ENCODE measurements at places on chromosomes 1 and 21.
A peak's percentile ranks its signal among the peaks of the same experiment; 100 is the strongest.

DNA sequence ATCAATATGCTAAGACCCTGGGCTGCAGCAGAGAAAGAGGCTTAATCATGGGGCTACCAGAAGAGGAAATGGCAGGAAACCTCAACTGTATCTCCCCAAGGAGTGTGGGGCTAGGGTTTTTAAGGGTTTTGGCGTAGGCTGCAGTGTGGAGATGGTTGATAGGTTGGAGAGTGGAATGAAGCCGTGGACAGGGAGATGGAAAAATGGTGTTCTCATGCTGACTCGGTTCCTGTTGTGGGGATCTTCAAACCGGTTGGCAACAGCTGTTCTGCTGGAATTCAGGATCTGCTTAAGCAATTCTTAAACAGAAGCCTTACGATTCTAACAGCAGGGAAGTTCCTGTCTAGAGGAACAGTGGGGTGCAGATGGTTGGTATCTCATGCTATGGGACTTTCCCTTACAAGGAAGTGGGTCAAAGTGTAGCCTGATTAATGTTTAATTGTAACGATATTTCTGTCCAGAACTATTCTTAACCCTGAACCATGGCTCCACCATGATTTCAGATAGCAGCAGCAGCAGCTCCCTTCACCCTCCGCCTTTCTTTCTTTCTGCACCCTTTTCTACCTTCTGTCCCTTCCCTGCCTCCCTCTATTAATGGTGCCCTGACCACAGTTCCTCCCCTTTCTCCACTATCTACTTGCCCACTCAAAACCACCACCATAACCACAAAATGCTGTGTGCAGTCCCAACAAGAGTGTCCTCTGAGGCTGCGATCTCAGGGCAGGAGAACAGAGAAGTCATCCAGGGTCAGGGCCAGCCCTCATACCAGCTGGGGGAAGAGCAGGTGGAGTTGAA lies 30.8 kb downstream of the RSPH1 start:
- peak; percentile 8 for DNase-seq

GRCh38 chr1:160257411-160258015 lies 4.8 kb downstream of the DCAF8 start:
- DNase-seq, result no peak

DNA sequence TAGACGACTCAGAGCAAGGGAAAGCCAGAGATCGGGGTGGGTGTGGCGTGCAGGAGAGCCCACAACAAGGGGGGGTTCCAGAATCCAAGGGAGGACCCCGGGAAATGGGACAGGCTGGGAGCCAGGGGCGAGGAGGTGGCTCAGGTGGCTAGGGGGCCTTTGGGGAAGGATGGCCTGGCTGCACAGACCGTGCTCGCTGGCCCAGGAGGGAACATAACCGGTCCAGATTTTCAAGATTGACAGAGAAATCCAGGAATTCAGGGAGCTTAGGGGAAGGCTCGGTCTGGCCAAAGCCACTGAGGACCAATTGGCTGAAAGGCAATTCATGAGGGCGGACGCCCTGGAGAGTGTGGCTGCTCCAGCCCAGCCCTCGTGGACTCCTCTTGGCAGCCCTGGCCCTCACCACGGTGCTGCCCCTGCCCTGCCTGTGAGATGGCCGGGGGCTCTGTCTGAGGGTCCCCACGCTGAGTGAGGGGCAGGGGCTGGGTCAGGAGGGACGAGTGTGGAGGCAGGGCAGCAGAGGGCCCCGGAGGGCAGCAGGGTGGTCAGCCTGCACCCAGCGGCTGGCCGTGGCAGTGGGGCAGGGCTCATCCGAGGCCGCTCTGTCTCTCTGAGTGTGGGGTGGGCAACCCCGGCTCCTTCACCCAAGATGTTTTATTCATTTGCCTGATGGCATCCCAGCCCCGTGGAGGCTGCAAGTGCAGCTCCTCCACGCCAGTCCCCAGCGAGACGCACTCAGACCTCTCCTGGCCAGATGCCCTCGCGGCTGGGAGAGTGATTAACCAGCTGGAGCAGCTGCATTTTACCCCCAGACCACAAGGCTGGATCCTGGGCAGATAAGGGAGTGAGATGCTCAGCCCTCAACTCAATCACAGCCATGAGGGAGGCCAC lies 5.6 kb upstream of the LRRC3 start:
- DNase-seq, result peak; percentile 46

- DNase-seq, result no peak
Measured at GRCh38 chr1:145785547-145785946, 38.3 kb downstream of the RNF115 start.

- DNase-seq, result no peak
Measured at GRCh38 chr1:191343816-191344215, 814.4 kb upstream of the RGS18 start.

DNA sequence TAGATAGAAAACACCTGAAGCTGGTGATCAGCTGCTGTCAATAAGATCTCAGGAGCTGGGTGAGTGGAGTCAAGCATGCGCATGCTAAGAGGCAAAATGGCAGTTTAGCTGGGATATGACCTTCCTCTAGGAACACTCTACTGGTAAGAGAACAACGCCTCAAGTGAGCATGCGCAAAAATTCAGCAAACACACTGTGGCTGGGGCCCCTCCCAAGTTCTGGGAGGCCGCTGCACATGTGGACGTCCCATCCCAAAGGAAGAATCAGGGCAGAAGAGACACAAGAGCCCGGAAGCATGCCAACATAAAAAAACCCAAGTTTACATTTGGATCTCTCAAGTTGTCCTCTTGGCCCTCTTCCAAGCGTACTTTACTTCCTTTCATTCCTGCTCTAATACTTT lies 126.3 kb upstream of the F3 start:
- DNase-seq, result no peak

- no peak for DNase-seq
Measured at GRCh38 chr1:246121533-246121932, 385.5 kb downstream of the SMYD3 start.

- no peak for DNase-seq
Measured at GRCh38 chr1:55313903-55314302, 98.7 kb upstream of the USP24 start.

- no peak for DNase-seq
Measured at GRCh38 chr1:159008744-159009188, 941 bp upstream of the IFI16 start.

GRCh38 chr1:117632269-117633067 lies 26.6 kb downstream of the TENT5C start:
- DNase-seq, result no peak

DNA sequence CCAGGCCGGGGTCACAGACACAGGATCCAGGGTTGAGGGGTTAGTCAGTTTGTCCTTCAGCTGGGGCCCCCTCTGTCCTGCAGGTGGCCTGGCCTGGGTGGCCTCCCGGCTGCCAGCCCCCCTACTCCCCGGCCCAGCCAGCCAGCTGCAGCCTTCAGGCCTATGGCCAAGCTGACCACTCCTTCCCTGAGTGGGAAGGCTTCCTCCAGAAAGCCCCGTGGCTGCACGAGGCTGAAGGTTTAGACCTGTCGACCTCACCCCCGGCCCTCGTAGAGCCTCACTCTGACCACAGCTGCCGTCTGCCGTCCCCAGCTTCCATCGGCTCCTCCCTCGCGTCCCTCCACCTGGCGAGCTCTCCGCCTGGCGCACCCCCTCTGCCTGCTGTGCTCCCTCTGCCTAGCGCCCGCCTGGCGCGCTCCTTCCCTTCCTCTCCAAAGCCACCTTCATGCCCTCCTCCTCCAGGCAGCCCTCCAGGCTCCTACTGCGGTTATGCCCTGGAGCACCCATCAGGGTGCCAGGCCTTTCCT lies 9.6 kb downstream of the TTLL10 start:
- DNase-seq, result no peak

DNA sequence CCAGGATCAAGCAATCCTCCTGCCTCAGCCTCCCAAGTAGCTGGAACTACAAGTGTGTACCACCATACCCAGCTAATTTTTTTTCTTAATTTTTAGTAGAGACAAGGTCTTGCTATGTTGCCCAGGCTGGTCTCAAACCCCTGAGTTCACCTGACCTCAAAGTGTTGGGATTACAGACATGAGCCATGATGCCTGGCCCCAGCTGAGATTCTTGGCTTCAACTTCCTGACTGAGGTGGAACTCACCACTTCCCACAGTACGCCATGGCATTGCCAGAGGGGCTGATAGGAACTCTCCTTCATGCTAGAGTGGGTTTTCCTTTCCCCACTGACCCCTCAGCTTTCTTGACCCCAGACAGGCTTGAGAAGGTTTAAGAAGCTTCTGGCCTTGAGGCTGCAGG lies 251.0 kb upstream of the CSF3R start:
- no peak for DNase-seq

DNA sequence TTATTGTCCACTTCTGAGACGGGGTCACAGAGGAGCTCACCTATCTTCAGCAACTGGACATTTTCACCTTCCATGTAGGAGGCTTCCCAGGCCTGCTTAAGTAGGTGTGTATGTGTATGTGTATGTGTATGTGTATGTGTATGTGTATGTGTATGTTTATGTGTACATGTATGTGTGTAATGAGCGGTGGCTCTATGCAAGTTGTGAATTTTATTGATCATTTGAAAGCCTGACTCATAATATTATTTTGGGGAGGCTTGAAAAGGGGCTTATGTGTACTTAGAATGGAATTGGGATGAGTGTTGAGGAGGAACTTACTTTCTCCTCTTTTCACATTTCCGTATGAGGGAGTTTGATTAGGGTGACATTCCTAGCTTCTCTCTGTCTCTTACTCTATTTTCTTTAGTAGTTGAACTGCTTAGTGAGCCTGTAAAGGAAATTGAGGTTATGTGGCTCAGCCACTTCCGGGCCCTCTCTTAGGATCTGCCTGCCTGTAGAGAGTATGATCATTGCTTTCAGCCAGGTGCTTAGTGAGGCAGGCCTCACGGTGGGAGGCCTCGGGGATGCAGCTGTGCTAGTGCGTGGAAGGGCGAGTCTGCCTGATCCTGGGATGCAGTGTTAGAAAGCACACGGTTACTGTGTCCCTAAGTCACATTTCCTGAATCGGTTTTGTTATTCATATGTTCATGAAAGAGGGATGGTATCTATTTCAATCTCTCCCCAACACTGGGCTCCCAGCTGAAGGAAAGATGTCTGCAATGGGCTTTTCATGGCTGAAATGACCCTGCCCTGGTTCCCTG lies 61.0 kb downstream of the IER5 start:
- peak; percentile 26 for DNase-seq

GRCh38 chr1:113109908-113110554 lies 37.0 kb downstream of the LRIG2 start:
- no peak for DNase-seq

GRCh38 chr1:54464477-54465146 lies 58.4 kb upstream of the SSBP3 start:
- DNase-seq, result peak; percentile 58

DNA sequence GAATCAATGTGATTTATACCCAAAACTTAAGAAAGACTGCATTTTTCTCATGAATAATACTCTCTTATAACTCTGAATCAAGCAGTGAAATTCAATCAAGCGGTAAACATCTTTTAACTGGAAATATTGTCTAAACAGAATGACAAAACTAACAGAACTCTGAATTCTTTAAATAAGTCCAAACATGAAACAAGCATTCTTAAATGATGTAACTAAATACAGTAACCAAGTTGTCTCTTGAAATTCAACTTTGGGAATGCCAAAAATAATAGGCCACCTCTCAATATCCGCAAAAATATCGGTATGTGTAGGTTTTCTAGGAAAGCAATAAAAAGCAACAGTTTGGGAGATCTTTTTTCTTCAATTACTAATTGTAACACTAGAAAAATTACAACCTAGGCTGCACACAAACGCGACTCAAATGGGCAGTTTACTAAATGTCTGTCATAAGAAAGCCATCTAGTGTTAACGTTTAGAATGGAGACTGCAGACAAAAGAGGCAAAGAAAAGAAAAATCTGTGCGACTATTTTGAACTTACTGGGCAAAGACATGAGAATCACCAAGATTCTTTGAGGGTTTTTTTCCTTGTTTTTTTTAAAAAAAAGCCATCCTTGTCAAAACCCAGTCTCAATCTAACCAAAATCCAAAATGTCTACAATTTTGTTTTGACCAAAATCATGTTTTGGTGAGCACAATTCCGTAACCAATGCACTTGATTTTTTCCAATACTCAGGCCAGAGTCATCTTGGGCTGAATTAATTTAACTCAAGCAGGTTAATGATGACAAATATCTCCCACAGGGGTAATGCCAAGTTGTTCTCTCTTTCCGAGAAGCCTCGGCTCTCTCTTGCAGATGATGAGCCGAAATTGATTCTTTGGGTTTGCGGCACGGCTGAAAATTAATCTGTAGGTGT lies 1.3 kb downstream of the SIPA1L2 start:
- DNase-seq, result no peak

GRCh38 chr21:34333121-34333739 lies 30.6 kb upstream of the KCNE2 start:
- no peak for DNase-seq

- DNase-seq, result no peak
Measured at GRCh38 chr1:113147073-113147625, 74.2 kb downstream of the LRIG2 start.

DNA sequence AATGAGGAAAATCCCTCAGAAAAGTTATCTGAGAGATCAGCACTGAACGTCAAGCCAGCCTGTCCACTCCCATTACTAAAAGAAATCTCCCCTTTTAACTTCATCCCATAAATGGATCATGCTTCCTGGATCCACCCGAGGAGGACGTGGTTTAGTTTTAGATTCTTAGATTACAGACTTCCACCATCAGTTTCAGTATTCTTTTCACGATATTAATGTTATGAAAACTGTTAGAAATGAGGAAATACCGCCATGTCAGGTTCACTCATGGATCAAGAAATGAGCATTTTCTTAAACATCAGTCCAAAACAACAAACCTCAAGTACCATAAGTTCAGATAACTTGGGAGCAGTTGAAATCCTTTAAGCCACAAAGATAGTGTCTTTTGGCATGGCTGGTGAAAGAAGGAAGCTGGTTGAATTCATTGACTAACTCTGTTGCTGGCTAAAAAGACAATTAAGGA lies 49.8 kb downstream of the NFIA start:
- DNase-seq, result no peak

- no peak for DNase-seq
Measured at GRCh38 chr21:46021398-46021797, 39.8 kb downstream of the COL6A1 start.

GRCh38 chr1:43322506-43322905 lies 15.1 kb upstream of the MPL start:
- DNase-seq, result no peak

GRCh38 chr1:84674705-84675104 lies 15.6 kb downstream of the SSX2IP start:
- DNase-seq, result no peak

GRCh38 chr1:56515898-56516538 lies 63.3 kb downstream of the PLPP3 start:
- DNase-seq, result no peak

- no peak for DNase-seq
Measured at GRCh38 chr1:230909974-230910754, 41.8 kb upstream of the C1orf198 start.

- no peak for DNase-seq
Measured at GRCh38 chr1:172823534-172823933, 164.6 kb downstream of the FASLG start.

DNA sequence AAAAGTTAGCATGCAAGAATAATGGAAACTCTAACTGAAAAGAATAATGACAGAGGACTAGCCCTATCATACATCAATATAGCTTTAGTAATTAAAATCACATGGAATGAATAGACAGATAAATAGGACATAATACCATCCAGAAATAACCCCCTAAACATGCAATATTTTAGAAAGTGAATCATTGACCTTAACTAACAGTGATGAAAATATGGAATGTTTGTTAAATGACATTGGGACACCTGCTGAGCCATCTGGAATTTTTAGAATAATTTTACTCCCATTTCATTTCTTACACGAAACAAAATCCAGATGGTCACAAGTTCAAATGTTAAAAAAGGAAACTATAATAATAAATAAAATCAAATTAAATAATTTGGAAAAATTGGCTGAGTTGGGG lies 53.1 kb upstream of the FMO3 start:
- no peak for DNase-seq

All from suprapubic skin (tissue), 4 donors.